Upper lobe of right lung (tissue), 1 donor: ENCODE measurements at places on chromosomes 11 and 22. TPM values are rescaled to one million over a fixed set of nuclear protein-coding genes. Genes with fewer than 3 reads are reported as not detected.

DNA sequence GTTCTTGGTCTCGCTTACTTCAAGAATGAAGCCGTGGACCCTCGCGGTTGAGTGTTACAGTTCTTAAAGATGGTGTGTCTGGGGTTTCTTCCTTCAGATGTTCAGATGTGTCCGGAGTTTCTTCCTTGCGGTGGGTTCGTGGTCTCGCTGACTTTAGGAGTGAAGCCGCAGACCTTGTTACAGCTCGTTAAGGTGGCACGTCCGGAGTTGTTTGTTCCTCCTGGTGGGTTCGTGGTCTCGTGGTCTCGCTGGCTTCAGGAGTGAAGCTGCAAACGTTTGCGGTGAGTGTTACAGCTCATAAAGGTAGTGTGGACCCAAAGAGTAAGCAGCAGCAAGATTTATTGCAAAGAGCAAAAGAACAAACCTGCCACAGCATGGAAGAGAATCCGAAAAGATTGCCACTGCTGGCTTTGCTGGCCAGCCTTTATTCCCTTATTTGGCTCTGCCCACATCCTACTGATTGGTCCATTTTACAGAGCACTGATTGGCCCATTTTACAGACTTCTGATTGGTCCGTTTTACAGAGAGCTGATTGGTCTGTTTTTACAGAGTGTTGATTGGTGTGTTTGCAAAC is 27.1 kb upstream of the NXPE2 start:
- no peaks in the 10 kb centered on the region for H3K27me3 ChIP-seq
- DNase-seq = no peak
- no peak overlapping the region for H3K27ac ChIP-seq
- no peak overlapping the region for H3K4me3 ChIP-seq

DNA sequence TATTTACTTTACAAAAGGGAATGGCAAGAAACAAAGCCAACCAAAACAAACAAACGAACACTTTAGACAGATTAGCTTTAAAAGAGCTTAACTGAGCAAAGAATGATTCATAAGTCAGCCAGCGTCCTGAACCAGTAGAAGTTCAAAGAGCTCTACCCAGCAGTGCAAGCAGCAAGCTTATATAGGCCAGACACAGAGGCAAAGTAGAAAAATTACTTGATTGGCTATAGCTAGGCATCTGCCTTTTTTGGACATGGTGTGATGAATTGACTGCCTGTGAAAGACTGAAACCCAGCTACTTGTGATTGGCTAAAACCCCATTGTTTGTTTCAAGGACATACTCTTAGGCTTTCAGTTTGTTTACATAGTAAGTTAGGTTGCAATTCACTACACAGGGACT is 2120.0 kb upstream of the RAG2 start:
- no peak overlapping the region for H3K4me3 ChIP-seq
- H3K36me3 ChIP-seq = no peaks in the 10 kb centered on the region
- no peaks in the 10 kb centered on the region for H3K4me1 ChIP-seq
- no peak for DNase-seq
- no peaks in the 10 kb centered on the region for H3K27me3 ChIP-seq

GRCh38 chr22:27435844-27436576 is 365.5 kb downstream of the MN1 start:
- no peak overlapping the region for H3K4me3 ChIP-seq
- H3K36me3 ChIP-seq = no peaks in the 10 kb centered on the region

DNA sequence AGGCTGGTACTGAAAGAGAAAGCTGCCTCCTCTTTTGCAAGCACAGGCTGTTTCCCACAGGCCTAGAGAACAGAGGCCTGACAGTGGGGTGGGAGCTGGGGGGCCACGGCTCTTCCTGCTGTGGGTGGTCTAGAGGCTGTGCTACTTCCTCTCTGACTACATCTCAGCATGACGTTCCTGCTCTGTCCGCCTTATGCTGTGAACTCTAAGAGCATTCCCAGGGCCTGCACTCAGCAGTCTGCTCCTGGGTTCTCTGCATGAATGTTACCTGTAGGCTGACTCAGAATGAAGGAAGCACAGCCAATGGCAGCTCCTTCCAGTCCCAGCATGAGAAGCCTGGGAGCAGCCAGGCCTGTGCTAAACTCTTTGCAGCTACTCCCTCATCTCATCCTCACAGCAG is 534.3 kb downstream of the NTM start:
- H3K4me3 ChIP-seq = no peak overlapping the region
- no peak overlapping the region for H3K27ac ChIP-seq
- no peaks in the 10 kb centered on the region for H3K36me3 ChIP-seq
- no peak for DNase-seq
- peaks cover 38% of the 10 kb centered on the region for H3K27me3 ChIP-seq

DNA sequence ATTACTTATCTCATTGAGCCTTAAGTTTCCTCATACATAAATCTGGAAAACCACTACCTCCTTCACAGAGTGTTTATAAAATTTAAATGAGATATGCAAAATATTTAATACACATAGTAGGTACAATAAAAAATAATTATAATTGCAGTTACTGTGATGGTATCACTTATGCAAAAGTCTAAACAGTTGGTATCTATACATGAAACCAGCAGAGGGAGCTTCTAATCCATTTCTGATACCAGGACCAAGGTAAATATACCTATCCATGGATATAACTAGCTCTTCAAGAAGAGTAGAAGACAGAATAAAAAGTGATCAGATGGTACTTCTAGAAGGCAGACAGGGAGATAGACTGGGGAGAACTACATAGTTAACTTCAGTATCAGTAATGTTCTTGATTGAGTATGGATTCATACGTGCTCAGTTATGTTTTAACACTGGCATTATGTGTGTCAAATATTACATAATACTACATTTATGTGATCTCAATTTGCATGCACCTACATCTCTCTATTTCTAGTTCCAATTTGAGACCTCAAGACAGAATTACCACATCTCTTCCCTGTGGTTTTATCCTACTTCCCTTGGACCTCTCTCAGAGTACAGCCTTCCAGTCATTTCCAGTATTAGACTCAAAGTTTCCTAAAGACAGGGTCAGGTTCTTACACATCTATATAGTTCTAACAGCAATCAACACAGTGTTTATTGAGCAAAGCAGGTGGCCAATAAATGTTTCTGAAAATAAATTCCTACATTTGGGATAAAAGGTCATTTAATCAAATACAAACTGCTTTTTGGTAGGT is 13.7 kb upstream of the TSG101 start:
- DNase-seq = no peak
- H3K4me3 ChIP-seq = no peak overlapping the region
- no peak overlapping the region for H3K27ac ChIP-seq
- H3K36me3 ChIP-seq = peaks cover 49% of the 10 kb centered on the region
- no peaks in the 10 kb centered on the region for H3K4me1 ChIP-seq

Gene ART5
- total RNA-seq = 1.2 TPM

Gene SLC6A5
- not detected for total RNA-seq

Gene MS4A6A
- total RNA-seq = 112 TPM

DNA sequence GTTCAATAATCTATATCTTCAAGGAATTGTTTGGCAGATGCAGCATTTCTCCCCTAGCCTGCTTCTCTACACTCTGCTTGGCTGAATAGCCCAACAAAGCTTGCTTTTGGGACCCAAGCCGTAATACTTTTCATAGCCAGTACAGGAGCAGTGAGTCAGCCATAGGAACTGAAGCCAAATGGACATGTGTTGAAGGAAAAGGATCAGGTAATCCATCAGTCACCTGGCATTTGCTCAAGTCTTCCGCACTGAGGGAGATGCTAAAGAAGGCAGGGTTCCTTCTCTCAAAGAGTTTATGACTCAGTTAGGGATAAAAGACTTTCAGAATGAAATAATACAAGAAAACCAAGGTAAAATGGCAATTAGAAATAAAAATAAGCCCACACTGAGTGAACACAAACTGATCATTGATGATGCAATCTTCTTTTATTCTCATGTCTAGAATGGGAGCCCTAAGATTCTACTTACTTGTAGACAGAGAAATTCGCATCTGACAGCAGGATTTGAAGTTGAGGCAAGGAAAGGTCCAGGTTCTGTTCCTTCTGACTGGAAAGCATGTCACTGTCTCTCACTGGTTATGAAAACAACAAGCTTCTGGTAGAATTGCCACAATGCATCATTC is 13.2 kb downstream of the C11orf87 start:
- no peaks in the 10 kb centered on the region for H3K27me3 ChIP-seq
- no peaks in the 10 kb centered on the region for H3K4me1 ChIP-seq
- no peaks in the 10 kb centered on the region for H3K36me3 ChIP-seq

- DNase-seq = no peak
- H3K27me3 ChIP-seq = no peaks in the 10 kb centered on the region
- H3K36me3 ChIP-seq = no peaks in the 10 kb centered on the region
- no peak overlapping the region for H3K4me3 ChIP-seq
- no peaks in the 10 kb centered on the region for H3K4me1 ChIP-seq
- no peak overlapping the region for H3K27ac ChIP-seq
Observed at GRCh38 chr11:119599864-119600541, 129.0 kb downstream of the NECTIN1 start.

DNA sequence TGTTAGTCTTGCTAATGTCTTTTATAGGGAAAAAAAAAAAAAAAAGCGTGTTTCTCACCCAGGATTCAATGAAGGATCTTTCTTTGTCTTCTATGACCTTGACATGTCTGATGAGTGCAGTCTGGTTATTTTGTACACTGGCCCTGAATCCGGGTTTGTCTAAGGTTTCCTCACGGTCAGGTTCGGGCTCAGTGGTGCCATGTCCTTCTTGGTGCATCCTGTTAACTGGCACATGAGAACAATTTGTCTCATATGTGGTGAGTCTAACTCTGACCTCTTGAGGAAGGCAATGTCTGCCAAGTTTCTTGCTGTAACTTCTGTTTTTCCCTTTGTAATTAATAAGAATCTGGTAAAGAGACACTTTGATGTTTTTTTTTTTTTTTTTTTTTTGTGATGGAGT is 12.5 kb downstream of the F2 start:
- DNase-seq = peak; percentile 7
- no peaks in the 10 kb centered on the region for H3K36me3 ChIP-seq
- no peaks in the 10 kb centered on the region for H3K27me3 ChIP-seq
- no peak overlapping the region for H3K27ac ChIP-seq
- no peaks in the 10 kb centered on the region for H3K4me1 ChIP-seq

Gene MMP1
- total RNA-seq = 19.1 TPM

Gene ZPR1
- 43.1 TPM for total RNA-seq

GRCh38 chr11:105609832-105610781 is at the start of gene GRIA4:
TSS of gene GRIA4 (plus strand) at chr11:105610073. CDS start at chr11:105610998, 925 bp downstream.
- peak; percentile 64 for DNase-seq
- H3K4me3 ChIP-seq = peak within 1 kb of the TSS; percentile 28
- H3K27me3 ChIP-seq = peaks cover 27% of the 10 kb centered on the region
- H3K36me3 ChIP-seq = no peaks in the 10 kb centered on the region

Gene NPTXR
- total RNA-seq = 6.3 TPM
